Smooth muscle cell of the brain vasculature (primary cell): ENCODE measurements at places on chromosomes 3 and 15.

GRCh38 chr3:129690406-129690805 lies 83.9 kb upstream of the PLXND1 start:
- DNase-seq, result no peak

DNA sequence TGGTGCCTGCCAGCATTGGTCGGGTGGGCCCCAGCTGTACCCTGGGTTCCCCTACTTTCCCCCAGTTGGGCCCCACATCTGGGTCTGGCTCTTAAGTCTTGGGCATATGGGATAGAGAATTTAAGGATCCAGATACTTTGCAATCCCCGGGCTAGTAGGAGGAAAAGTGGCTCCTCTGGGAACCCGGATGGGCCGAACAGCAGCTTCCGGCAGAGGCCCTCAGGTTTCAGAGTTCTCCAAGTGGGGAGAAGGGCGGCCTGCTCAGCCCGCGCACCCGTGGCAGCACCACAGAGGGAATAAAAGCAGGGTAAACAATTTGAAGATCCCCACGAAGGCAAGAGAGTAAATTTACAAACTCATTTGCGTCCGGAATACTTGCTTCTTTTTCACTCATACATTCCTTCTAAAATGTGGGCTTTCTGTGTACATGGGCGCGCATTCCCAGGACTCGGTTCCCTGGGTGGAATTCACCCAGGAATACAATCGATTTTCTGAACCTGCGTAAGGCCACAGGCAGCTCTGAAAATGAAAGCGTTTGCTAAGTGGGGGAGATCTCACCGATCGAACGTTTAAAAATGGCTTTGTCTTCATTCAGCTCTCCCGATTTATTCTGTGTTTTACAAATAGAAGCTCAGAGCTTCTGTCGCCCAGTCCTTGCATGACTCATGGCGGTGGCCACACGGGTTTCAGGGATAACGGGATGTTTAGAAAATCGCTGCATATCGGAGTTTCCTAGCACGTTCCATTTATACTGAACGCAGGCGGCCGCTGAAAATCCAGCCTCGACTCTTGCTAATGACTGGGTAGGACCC lies 74.0 kb upstream of the POLG start:
- no peak for DNase-seq

DNA sequence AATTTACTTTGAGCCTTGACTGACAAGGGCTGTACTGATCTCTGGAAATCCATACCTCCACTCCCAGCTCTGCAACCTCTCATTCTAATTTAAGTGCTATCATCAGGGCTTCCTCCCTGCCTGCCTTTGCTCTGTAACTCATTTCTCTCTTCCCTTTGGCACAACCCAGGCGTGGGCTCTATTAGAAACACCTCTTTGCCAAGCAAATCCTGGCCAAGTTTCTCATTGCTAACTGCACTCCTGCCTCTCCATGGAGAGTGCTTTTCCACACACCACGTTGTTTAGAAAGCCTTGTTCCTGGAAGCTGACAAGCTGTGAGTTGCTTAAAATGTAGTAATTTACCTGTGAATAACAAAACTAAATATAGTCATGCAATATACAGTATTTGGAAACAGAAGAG lies 20.1 kb upstream of the FSTL1 start:
- no peak for DNase-seq

DNA sequence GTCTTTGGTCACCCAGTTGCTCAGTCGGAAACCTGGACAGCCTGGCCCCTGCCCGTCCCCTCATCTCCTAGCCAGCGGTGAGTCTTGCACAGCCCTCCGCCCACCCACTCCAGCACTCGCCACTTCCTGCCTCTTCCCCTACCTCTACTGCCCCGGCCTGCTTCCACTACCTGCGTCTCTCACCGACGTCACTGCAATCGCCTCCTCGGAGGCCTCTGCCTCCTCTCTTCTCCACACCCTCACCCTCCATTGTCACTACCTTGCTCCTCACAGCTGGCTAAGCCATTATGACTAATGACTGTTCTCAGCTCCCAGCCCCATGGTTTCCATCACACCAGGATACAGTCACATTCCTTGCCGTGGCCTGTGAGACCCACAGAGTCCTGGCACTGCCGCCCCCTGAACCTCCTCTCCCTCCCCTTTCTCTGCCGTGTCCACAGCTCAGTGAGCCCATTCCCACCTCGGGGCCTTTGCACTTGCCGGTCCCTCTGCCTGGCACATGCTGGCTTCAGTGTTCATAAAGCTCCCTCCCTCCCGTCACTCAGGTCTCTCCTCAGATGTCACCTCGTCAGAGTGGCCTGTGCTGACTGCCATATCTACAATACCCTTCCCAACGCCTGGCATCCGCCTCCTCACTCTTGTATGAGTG lies 104.8 kb downstream of the FBLN2 start:
- DNase-seq, result no peak

DNA sequence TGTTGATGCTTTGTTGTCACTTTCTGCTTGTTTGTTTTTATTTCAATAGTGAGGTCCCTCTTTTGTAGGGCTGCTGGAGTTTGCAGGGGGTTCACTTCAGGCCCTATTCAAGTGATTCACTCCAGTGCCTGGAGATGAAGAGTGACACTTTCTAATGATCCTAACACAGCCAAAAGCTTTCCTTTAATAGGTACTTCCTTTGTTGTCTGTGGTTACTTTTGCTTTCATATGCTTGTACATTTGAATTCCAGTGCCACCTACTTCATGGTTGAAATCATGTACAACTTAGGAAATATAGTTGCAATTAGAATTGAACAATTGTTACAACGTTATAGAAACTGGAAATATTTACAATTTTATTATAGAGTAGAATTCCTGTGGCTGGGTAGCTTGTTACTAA lies 466.8 kb upstream of the EPHA3 start:
- DNase-seq, result no peak

GRCh38 chr15:94168250-94168649 lies 63.1 kb upstream of the MCTP2 start:
- no peak for DNase-seq
